ENCODE measurements at places on chromosomes 7 and 10.

- DNase-seq: no peak
Measured at GRCh38 chr10:9294865-9295264, 1240.4 kb downstream of the GATA3 start.

- DNase-seq: no peak
Measured at GRCh38 chr7:418636-419280, 100.9 kb downstream of the PDGFA start.

GRCh38 chr7:151506901-151507382 lies 12.8 kb downstream of the RHEB start:
- no peak for DNase-seq

DNA sequence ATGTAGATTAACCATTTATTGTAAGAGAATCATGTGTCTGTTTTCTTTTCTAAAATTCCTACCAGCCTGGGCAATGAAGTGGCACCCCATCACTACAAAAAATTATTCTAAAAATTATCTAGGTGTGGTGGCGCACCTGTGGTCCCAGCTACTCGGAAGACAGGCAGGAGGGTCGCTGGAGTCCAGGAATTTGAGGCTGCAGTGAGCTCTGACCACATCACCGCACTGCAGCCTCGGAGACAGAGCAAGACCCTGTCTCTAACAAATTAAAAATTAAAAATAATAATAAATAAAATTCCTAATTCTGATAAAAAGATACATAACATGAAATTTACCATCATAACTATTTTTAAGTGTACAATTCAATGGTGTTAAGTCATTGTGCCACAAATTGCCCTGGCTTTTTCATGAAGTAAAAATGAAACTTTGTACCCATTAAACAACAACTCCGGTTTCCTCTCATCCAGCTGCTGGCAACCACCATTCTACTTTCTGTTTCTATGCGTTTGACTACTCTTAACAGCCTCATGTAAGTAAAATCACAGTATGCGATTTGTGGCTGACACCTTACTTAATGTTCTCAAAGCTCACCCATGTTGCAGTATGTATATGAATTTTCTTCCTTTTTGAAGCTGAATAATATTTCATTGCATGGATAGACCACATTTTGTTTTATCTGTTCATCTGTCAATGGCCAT lies 20.6 kb upstream of the USP6NL start:
- DNase-seq: peak; percentile 2

GRCh38 chr7:155355176-155355575 lies 57.5 kb downstream of the INSIG1 start:
- no peak for DNase-seq

GRCh38 chr10:112678581-112678980 lies 231.6 kb downstream of the VTI1A start:
- DNase-seq: no peak

DNA sequence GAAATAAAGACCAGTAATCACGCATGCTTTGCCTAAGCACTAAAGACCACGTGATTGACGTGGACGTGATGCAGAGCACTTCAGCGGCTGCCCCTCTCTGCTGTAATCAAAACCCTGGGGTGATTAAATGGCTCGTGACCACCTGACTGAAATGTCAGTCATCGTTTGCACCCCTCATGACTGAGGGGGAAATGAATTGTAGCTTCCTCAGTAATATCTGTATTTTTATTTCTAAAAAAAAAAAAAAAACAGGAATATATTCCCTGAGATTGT lies 148.1 kb upstream of the RSU1 start:
- no peak for DNase-seq

Data from NK-92 treated with Interleukin-12 subunit alpha and Interleukin-12 subunit beta, amount 100 ng/mL, for 24 hours (cell line).